ENCODE measurements at places on chromosomes 16 and 17.

DNA sequence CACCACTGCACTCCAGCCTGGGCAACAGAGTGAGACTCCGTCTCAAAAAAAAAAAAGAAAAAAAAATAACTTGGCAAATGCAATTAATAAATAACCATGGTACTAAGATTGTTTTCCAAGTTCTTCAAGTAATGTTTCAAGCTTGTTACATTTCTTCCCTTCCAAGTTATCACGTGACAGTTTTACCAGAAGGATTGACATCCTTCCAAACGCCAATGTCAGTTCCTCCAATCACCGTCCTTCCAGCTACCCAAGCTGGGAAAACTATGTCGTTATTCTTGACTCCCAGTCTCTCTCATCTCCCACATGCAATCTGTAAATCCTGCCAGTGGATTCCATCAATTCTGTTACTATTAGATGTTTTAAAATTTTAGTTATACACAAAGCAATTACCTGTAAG is 3.9 kb upstream of the PHAF1 start:
- DNase-seq, result no peak

- no peak for DNase-seq
Observed at GRCh38 chr16:10120953-10121352, 61.3 kb downstream of the GRIN2A start.

GRCh38 chr17:9072696-9073339 is 51.5 kb downstream of the NTN1 start:
- no peak for DNase-seq

- DNase-seq, result no peak
Observed at GRCh38 chr17:19410875-19411620, at the start of gene RNF112. TSS of gene RNF112 (plus strand) at chr17:19411232. CDS start at chr17:19411409, 177 bp downstream.

DNA sequence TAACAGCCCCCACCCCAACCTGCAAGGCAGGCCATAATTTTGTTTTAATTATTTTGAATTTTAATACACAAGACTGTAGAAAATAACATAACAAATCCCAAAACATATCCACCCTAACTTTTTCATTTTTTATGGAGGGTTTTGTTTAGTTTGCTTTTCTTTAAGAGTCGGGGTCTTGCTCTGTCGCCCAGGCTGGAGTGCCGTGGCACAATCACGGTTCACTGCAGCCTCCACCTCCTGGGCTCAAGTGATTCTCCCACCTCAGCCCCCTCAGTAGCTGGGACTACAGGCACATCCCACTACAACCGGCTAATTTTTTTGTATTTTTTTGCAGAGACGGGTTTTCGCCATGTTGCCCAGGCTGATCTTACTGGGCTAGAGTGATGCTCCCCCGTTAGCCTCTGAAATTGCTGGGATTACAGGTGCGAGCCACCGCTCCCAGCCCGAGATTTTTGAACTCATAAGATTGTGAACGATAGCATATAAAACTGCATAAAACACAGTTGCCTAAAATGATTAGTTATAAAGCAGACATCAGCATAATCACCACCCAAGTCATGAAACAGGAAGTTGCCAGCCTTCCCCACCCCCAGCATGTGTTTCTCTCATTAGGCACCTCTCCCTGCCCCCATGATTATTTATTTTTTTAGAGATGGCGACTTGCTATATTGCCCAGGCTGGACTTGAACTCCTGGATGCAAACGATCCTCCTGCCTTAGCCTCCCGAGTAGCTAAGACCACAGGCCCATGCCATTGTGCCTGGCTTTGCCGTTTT is 13.6 kb upstream of the DOC2B start:
- no peak for DNase-seq
